ENCODE measurements at places on chromosomes 1 and 21.

DNA sequence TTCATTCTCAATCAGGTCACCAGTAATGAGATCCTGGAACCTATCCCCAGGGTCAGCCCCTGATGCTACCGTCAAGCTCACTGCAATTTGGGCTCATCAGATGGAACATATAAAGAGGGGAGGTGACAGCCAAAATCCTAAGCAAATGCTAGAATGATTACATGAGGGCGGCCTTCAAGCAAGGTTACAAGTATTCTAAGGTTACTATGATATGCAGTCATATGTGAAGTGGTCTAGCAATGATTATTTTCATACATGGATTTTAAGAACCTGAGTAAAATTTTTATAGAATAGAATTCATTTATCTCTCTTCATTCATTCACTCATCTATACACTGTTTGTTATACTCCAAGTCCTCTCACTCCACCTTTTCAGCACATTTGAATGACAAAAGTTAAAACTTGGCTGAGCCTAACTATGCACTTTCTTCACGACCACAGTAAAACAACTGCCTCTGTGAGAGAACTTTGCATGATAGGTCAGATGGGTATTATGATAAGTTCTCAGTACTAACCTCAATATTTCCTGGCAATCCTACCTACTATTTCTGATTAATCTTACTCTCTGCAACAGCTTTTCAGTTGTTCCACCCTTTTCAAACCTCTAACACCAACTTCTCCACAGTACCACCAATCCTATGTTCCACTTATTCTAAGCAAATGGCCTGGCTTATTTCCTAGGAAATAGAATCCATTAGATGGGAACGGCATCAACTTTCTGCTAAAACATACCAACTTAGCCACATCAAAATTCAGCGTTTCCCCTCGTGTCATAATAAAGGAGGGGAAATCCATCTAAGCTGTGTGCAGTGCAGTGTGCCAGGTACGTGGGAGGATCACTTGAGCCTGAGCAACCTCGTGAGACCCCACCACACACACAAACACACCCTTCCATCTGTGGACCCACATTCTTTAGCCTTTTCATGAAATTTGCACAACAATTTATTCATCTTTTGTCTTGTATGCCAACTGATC lies 32.0 kb downstream of the LHX9 start:
- no peak for DNase-seq

GRCh38 chr1:59391212-59392179 lies 94.6 kb downstream of the FGGY start:
- no peak for DNase-seq

- DNase-seq: no peak
These were observed 72.9 kb downstream of the UCHL5 start for GRCh38 chr1:192986110-192986747.

- no peak for DNase-seq
These were observed 62.4 kb downstream of the ERI3 start for GRCh38 chr1:44292651-44293050.

DNA sequence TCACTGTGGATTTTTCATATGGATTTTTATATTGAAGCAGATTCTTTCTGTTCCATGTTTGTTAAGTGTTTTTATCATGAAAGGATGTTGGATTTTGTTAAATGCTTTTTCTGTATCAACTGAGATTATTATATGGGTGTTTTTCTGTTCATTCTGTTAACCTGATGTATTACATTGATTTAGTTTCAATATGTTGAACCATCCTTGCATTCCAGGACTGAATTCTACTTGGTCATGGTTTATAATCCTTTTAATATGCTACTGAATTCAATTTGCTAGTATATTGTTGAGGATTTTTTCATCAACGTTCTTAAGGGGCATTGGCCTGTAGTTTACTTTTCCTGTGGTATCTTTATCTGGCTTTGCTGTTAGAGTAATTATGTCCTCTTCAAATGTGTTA lies 55.8 kb downstream of the CCDC30 start:
- no peak for DNase-seq

Data from NCI-H446 (cell line).